ENCODE measurements at places on chromosomes 4 and X.

DNA sequence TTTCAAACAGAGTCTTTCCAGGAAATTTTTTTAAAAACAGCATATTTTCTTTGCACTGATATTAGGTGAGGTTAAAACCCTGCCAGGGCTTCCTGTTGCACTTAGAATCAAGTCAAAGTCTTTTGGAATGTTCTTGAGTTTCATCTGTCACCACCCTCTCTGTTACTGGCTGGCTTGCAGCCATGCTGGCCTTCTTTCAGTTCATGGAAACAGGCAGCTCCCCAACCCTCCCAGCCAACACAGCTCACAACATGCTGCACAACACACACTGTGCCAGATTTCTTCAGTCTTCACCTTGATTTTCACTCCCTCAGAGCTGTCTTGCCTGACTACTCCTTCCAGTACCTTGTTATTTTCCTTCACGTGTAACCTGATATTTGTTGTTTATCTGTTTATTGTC lies 129.5 kb downstream of the KCNIP4 start:
- DNase-seq: no peak

- DNase-seq: no peak
Observed at GRCh38 chrX:1212532-1212931, at the start of gene CRLF2. Gene CRLF2, minus strand, starts transcription at chrX:1212649. Its CDS starts 15 bp downstream, at chrX:1212634.

GRCh38 chrX:121227888-121228287 lies 180.5 kb downstream of the GLUD2 start:
- DNase-seq: no peak

- no peak for DNase-seq
Observed at GRCh38 chr4:74934888-74935287, 2.0 kb downstream of the PARM1 start.

DNA sequence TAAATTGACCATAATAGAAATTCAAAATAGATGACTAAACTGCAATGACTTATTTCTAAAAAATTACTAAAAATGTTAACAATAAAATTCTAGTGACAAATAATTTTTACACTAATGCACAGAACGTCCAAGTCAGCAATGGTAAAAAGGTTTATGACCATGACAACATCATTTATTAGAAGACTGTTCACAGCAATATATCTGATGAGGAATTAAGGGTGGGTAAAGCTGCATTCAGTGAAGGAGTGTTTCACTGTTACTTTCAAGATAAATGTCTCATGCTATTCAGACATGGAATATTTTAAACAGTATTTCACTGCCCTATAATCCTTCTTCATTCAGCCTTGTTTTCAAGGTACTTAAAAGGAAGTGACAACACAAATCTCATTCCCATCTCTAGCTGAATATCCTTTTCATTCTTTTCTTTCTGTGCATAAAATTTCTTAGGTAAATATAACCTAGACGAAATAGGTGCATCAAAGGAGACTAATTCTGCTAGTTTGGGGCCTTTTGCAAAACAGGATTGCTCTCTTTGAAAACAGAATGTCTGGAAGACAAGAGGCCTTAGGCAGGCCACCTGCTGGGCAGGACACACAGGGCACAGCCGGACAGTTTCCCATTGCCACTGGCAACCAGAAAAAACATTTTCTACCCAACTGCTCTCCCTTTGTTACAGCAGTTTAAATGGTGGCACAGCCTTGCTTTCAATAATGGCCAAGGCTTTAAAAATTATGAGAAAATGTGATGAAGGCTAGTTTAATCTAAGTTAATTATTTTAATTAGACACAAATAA lies 600.3 kb downstream of the SPRY1 start:
- no peak for DNase-seq

DNA sequence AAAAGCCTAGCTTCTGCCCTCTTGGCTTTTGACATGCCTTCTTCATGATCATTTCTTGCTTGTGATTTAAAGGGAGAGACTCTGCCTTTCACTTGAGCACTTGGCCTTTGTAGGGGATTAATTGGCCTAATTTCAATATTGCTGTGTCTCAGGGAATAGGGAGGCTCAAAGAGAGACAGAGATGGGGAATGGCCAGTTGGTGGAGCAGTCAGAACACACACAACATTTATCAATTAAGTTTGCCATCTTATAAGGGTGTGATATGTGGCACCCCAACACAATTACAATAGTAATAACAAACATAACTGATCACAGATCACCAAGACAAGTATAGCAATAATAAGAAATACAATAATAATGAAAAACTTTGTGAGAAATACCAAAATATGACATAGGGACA lies 122.5 kb upstream of the VCX start:
- no peak for DNase-seq

DNA sequence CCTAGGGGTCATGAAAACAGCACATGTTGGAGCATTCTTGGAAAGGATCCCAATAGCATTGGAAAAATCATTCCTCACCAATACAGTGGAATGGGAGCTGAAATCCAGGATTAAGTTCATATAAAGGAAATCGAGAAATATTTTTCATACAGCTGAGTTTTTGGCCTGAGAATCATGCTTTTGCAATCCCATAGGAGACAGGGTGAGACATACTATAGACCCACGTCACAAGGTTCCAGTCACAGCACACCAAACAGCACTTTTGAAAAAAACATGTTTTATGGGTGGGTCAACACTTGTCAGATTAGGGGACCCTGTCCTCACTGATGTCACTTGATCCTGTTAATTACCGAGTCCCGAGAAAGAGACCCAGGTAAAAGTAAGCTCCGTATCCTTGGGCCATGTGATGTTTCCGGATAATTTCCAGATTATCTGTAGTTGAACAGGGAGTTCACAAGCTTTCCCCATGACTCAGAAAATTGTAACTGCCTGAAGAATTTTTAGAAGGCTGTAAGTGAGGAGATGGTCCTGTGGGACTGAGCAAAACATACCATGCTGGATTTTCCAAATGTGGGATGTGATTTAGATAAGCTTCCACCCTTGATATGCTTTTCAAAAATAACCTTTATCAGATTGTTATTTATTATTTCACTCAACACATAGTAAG lies 80.9 kb upstream of the TLR3 start:
- DNase-seq: no peak

- DNase-seq: no peak
Observed at GRCh38 chr4:154569584-154569983, 6.8 kb downstream of the FGB start.

GRCh38 chr4:172786039-172786792 lies 382.4 kb upstream of the GALNT7 start:
- no peak for DNase-seq
